Mucosa of descending colon (tissue), 3 donors: ENCODE measurements at places on chromosomes 2 and 18. TPM values are rescaled to one million over a fixed set of nuclear protein-coding genes. Genes with fewer than 3 reads are reported as not detected.

Gene GRB14
- 3.4 TPM for total RNA-seq

Gene PASK
- 25.5 TPM for total RNA-seq

Gene GALNT14
- total RNA-seq, result not detected

Gene HNMT
- total RNA-seq, result 42.6 TPM

Gene CD302
- total RNA-seq, result 16.0 TPM

Gene SYT4
- total RNA-seq, result 0.99 TPM

Gene HK2
- 281 TPM for total RNA-seq

GRCh38 chr2:60621688-60622429 is 68.4 kb upstream of the BCL11A start:
- DNase-seq, result no peak

- DNase-seq, result no peak
Observed at GRCh38 chr2:237870126-237870525, 10.7 kb downstream of the RAMP1 start.

DNA sequence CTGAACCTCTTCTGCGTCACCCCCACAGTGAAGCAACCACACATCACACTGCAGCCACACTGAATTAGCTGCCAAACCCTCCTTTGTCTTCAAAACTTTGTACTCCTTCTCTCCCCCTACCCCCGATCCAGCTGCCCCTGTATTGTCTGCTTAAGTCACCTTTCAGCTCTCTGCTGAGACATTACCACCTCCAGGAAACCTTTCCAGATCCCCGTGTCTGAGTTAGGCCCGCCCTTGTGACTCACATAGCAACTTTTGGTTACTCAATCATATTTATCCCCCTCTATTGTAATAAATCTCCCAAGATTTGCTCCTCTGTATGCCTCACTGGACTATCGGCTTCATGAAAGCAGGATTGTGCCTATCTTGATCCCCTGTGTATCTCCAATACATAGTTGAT is 82.8 kb upstream of the CDCA7 start:
- DNase-seq, result no peak

GRCh38 chr18:46268671-46269070 is 164.5 kb downstream of the HAUS1 start:
- no peak for DNase-seq

GRCh38 chr2:64447317-64448040 is 6.5 kb upstream of the LGALSL start:
- DNase-seq, result no peak

DNA sequence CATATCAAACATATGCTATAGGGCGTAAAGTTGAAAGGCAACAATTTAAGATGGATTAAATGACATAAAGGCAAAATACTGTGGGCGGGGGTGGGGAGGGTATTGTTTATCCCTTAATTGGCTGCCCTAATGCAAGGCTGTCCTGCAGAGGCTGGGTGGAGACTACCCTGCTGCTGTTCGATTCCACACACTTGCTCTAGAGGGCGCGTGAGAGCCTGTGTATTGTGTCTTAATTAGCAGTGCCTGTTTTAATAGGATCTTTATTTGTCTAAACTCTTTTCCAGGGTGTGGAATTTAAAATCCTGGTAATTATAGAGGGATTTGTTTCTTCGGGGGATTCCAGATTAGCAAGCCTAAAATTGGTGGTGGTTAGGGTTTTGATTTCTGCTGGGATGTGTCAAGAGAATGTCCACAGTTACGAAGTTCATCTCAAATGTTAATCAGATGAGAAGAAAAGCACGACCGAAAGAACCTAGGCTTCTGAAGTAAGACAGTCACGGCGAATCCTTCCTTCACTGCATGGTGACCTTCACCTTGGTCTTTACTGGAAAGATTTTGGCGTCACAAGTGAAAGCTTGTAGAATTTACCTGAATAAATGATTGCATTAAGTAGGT is 103.5 kb upstream of the MAP3K20 start:
- no peak for DNase-seq

DNA sequence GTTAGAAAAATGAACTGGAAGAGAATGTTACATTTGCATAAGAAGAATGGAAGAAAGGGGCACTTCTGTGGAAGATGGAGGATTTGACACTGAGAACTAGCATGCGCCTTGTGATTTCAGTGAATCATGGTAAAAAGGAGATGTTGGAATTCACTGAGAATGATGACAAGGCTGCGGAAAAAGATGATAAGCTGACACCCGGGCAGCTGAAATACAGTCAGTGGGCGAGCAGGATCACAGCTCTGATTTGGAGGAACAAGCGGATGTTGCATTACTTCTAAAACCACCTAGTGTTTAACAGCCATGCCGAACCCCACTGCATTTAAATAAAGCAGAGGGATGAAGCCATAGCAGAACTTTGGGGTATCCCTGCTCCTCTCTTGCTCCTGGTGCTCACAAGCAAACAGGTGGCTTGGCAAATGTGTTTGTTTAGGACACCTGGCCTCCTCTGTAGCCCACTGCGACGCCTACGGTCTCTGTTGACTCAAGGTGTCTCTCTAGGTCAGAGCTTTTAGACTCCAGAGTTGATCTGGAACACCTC is 134.9 kb downstream of the NDUFA10 start:
- no peak for DNase-seq
